Right ventricle myocardium superior (tissue), 1 donor: ENCODE measurements at places on chromosomes 1 and 21. TPM values are rescaled to one million over a fixed set of nuclear protein-coding genes. Genes with fewer than 3 reads are reported as not detected.
A peak's percentile ranks its signal among the peaks of the same experiment; 100 is the strongest.

DNA sequence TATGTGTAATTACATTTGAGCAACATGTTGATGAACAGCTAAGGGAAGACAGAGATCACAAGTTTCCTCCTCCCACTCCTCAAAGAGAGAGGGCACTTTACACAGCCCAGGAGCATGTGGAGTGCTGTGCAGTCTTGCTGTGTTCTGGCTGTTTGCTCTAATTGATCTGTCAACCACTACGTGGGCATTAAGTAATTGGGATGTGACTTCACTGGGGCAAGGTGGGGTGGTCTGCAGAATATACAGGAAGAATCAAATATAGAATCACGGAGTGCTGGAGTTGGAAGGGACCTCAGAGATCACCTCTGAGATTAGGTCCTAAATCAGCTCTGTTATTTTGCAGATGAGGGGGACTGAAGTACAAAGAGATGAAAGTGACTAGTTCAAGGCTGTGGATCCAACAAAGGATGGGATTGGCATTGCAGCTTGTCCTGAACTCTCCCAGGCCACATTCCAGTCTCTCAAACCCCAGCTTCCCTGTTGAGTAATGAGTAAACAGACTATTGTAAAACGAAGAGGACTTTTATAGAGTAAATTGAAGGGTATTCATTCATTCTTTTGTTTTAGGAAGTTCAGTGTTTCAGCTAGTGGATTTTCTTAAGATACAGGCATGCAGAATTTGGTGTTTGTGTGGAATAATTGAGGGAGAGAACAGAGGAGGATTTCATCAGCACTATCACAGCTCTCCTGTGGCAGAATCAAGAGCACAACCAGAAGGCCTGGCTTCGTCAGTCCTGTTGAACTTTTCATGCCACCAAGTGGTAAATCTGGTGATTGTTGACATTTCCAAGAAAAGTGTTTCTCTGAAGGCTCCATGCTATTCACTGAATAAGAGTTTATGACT is 22.4 kb downstream of the NOS1AP start:
- DNase-seq: no peak

- DNase-seq: peak; percentile 83
Measured at GRCh38 chr1:39105061-39105840, 79.1 kb downstream of the NDUFS5 start.

- peak; percentile 70 for DNase-seq
Measured at GRCh38 chr1:228490120-228491078, 3.2 kb downstream of the RNF187 start.

GRCh38 chr1:110083866-110084226 is 13.4 kb upstream of the ALX3 start:
- DNase-seq: peak; percentile 39

- DNase-seq: no peak
Measured at GRCh38 chr1:37052120-37052519, 17.8 kb upstream of the GRIK3 start.

DNA sequence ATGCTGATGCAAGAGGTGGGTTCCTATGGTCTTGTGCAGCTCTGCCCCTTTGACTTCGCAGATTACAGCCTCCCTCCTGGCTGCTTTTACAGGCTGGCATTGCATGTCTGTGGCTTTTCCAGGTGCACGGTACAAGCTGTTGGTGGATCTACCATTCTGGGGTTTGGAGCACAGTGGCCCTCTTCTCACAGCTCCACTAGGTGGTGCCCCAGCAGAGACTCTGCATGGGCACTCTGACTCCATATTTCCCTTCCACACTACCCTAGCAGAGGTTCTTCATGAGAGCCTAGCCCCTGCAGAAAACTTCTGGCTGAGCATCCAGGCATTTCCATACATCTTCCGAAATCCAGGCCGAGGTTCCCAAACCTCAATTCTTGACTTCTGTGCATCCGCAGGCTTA is 989.0 kb downstream of the PLA2G4A start:
- DNase-seq: no peak

AIRE gene
- not detected for total RNA-seq

DNA sequence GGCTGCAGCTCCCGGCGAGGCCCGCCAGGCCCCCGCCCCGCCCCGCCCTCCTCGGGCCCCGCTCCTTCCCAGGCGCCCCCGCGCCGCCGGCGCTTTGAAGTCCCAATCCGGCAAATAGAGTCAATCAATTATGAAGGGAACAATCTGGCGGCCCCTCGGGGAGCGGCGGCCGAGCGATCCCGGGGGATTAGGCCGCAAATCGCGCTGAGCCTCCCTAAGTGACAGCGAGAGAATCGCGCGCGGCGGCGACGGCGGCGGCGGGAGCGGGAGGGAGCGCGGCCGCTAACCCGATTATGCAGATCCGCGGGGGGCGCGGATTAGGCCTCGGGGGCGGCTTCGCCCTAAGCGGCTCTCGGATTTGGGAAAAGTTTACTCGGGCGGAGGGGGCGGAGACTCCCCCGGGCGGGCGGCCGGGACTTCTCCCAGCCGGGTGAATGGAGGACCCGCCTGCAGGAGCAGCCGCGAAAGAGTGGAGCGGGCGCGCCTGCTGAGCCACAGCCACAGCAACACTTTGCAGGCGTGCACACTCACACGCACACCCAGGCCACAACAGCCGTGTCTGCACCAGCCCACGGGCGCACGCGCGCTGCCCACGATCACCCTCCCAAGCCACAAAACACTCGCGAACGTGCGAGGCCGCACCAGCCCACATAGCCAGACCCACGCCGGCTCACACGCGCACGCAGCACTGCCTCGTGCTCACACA is 23.0 kb upstream of the DMBX1 start:
- peak; percentile 57 for DNase-seq

DNA sequence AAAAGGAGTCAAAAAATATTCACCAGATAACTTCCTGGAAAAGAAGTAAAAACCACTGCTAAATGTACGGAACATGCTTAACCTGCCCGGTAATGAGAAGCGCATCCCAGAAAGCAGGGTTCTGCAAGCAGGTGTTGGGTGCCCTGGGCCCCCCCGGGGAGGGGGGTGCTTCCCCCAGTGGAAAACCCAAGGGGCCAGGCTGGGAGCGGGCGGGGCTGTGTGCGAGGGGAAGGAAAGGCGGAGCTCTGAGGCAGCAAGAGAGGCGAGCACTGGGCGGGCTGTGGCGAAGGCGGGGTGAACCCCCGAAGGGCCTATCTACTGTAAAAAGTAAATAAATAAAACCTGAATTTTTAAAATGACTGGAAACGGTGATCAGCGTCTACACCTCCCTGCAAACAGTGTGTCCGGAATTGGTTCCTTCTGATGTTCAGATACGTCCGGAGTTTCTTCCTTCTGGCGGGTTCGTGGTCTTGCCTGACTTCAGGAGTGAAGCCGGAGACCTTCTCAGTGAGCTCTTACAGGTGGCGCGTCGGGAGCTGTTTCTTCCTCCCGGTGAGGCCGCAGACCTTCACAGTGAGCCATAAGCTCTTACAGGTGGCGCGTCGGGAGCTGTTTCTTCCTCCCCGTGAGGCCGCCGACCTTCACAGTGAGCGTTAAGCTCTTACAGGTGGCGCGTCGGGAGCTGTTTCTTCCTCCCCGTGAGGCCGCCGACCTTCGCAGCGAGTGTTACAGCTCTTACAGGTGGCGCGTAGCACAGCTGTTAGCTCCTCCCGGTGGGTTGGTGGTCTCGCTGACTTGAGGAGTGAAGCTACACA is 13.4 kb downstream of the FTCD start:
- peak; percentile 33 for DNase-seq

DNA sequence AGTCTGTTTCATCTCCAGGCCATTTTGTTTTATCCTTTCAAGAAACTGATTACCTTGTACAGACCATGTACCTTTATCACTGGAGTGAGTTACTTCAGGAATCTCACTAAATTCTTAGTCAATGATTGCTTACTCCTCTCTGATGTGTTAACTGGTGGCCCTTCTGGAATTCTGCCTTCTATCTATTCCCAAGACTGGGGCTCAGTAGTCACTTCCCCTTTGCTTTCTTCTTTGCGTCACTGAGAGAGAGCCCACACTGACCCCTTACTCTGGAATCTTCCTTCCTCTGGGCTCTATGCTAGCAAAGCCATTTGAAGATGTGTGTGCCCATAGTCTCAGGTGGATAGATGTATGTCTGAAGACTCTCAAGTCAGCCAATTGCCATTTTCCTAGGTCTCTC is 34.6 kb downstream of the XCL2 start:
- DNase-seq: no peak

DNA sequence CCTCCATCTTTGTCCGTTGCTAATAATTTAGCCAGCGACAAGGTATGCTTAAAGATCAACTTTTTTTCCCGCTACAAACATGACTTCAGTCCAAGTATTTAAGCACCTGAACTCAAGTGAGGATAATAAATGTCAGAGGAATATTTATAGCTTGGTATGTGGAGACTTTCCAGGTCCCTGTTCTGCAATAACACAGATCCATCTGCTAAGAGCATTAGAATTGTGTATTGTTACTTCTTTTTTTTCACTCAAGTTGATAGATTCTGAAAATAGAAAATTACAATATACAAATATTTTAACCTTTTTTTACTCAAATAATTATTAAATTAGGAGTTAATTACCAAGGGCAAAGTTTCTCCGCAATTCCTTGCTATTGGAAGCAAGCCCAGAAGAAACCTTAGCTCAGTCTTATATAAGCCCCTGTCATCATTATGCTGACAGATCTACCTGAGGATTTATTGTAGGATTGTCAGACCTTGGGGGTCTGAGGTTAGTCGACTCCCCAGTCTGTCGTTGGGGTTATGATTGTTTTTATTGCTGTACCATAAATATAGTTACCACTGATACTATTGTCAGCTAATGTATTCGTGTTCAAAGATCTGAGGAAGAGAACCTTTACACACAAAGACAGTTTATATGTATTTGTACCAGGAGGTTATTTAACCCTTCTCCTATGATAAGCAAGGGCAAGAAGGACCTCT is 337.9 kb downstream of the TBX15 start:
- DNase-seq: no peak

GRCh38 chr1:23736437-23737134 is 6.7 kb upstream of the ELOA start:
- no peak for DNase-seq

GRCh38 chr21:27369978-27370571 is 403.2 kb upstream of the ADAMTS5 start:
- no peak for DNase-seq

DNA sequence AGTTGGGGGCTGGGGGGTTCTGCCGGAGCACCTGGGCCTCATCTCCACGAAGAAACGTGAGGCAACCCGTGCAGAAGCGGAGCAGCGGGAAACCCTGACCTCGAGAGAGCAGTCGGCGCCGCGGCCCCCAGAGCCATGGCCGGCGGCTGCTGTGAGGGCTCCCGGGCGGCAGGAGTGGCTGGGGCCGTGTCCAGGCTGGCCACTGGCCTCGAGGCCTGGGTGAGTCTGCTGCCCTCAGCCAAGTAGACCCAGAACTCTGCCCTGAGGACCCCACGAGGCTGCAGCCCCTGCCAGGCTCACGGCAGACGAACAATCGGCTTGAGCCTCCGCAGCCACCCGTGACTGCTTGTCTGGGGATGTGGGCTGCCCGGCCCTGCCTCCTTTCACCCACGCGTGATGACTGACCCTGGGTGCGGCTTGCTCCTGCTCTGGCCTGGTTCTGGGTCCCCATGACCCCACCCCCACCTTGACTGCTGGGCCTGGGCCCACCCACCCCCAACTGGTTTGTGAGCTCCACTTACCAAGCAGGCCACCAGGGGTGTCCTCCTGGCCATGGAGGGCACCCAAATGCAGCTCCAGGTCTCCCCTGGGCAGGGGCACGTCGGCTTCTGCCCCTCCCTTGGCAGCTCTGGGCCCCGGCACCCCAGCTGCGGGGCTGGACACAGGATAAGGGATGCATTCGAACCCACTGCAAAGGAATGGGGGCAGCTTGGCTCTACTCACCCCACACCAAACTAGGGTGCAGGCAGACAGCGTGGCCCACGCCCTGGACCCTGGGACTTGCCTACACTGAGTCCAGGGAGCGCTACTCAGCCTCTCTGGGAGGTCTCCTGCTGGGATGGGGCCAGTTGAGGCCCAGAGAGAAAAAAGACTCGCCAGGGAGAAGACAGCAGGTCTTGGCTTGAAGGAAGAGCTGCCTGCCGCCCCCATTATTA is 34.2 kb downstream of the MORN1 start:
- DNase-seq: peak; percentile 37
